ENCODE measurements at places on chromosomes 16 and 17. TPM values are rescaled to one million over a fixed set of nuclear protein-coding genes. Genes with fewer than 3 reads are reported as not detected.

GRCh38 chr16:255183-255582, 20.6 kb downstream of the RGS11 start:
- DNase-seq = no peak

DNA sequence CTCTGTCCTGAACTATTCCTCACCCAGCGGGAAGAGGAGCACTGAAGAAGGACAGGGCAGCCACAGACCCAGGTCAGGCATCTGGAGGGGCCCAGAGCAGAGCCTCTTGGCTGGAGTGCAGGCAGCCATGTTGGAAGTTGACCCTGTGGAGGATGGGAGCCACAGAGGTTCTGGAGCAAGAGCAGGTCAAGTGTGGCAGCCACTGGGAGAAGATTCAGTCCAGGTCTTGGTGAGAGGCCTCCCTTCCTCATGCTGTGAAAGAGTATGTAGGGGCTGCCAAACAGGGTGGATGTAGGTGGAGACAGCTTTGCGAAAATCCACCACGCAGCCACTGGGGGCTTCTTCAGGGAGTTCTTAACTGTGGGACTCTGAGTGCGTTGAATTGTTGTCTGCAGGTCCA, 590 bp upstream of the CD79B start:
- DNase-seq = no peak

The TBX2 gene
- total RNA-seq = 0.58 TPM

The CACNA1G gene
- total RNA-seq = not detected

DNA sequence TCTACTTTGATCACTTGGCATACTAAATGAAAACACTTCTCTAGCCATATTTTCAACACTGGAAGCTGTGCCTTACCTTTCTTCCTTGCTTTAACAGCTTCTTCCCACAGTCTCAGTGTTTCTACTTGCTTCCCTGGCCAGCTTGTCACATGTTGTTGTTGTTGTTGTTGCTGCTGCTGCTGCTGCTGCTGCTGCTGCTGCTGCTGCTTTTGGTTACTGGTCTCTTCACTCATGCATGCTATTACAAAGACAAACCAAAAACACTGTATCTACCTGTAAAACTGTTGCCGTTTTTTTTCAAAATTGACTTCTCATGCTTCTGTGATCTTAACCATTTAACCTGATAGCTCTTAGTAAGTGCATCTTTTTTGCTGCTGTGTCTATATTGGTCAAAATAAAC, 9.0 kb downstream of the VEZF1 start:
- no peak for DNase-seq

The ZNF624 gene
- 6.4 TPM for total RNA-seq

DNA sequence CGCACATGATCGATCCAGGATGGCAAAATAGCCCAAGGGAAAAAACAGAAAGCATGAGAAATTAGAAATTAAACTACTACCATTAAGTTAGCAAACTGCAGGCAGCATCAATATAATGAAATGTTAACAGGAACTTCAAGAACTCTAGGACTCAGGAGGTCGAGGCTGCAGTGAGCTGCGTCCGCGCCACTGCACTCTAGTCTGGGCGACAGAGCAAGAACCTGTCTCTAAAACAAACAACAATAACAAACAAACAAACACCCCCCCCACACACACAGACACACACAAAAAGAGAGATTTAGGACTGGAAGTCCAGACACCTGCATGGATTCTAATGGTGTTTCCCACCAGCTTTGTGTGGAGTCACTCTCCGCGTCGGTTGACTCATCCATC, 525 bp upstream of the SEPHS2 start:
- DNase-seq = no peak

DNA sequence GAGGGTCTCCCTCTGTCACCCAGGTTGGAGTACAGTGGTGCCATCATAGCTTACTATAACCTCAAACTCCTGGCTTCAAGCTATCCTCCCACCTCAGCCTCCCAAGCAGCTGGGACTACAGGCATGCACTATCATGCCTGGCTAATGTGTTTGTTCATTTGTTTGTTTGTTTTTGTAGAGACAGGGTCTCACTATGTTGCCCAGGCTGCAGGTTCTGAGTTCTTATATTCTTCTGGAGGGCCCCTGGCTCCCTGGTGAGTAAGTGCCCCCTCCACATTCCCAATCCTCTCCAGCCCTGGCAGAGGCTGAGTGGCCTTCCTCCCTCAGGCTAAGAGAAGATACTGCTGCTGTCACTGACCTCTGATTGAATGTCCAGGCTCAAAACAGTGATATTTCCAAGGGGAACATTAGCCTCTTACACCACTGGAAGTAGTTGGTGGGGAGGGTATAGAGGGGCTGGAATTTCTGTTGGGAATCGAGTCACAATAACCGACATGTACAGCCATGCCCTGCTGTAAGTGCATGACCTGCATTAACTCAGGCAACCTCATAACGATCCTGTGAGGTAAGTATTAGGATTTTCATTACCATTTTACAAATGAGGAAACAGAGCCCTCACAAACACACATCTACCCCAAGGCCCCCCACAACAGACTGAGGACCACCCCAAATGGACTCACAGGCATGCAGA, 2.7 kb upstream of the ETV4 start:
- DNase-seq = no peak

Data from stomach (tissue), 19 donors.